ENCODE measurements at places on chromosomes 4 and X.

- DNase-seq, result no peak
Measured at GRCh38 chr4:8058031-8058479, 100.6 kb downstream of the ABLIM2 start.

GRCh38 chr4:94856030-94856429 is 98.3 kb downstream of the BMPR1B start:
- DNase-seq, result no peak

GRCh38 chr4:119861731-119862130 is 204.9 kb downstream of the MAD2L1 start:
- DNase-seq, result no peak

GRCh38 chr4:83850435-83850834 is 314.5 kb downstream of the GPAT3 start:
- no peak for DNase-seq

DNA sequence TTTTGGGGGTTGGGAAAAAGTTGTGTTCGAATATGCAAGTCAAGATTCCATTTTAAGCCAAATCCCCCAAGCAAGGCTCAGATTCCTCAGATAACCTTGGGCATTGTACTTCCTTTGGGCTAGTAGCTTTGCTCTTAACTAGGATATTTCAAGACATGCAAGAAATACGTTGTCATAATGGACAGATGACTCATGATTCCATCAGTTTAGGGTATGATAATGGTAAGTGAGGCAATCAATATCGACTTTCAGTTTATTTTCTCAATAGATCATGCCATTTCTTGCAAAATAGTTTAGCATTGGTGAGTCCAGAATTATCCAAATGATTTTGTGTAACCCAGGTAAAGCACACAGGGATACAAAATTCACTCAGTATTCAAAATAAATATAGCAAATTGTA is 25.4 kb downstream of the CFAP299 start:
- DNase-seq, result no peak

- DNase-seq, result no peak
Measured at GRCh38 chr4:89419111-89419695, 111.6 kb upstream of the GPRIN3 start.

- DNase-seq, result no peak
Measured at GRCh38 chr4:123343400-123344041, 53.1 kb upstream of the SPRY1 start.

GRCh38 chr4:70743731-70744130 is 22.0 kb downstream of the RUFY3 start:
- no peak for DNase-seq

DNA sequence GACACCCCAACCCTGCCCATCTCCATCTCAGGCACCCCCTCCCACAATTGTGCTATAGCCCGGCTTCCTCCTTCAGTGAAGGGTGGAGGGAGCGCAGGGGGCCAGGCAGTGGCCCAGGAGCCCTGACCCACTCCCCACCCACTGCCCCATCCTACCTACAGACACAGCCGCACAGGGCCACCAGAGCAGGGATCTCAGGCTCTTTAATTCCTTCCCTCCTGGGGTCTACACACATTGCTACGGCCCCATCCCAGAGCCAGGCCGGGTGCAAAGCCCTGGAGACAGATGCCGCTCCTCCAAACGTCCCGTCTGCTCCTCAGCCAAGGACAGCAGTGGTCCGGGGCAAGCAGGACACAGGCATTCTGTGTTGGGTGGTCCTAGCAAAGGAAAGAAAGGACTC is 12.8 kb upstream of the DUSP9 start:
- DNase-seq, result no peak

- DNase-seq, result no peak
Measured at GRCh38 chr4:169147191-169147590, 123.6 kb downstream of the SH3RF1 start.

DNA sequence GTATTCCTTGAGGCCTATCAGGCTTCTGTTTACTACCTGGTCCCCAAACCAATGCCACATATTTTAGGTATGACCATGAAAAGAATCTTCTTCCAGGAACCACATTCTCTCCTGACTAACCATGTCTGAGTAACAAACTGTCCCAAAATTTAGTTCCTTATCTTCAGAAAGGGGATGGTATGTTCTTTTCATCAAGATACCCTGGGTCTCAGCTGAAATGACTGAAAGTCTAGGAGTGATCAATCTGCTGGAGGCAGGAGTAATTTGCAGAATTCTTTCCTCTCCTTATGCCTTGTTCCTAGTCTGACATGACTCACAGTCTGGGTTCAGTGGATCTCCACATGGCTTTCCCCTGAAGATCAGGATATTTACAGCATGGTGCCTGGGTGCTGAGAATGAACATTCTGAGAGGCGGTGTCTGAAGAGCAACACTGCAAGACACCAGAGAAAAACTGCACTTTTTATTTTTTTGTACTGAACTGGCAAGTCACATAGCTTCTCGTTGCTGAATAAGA is 665.5 kb downstream of the TLL1 start:
- no peak for DNase-seq

- DNase-seq, result no peak
Measured at GRCh38 chr4:83125738-83126141, 11.2 kb upstream of the PLAC8 start.

DNA sequence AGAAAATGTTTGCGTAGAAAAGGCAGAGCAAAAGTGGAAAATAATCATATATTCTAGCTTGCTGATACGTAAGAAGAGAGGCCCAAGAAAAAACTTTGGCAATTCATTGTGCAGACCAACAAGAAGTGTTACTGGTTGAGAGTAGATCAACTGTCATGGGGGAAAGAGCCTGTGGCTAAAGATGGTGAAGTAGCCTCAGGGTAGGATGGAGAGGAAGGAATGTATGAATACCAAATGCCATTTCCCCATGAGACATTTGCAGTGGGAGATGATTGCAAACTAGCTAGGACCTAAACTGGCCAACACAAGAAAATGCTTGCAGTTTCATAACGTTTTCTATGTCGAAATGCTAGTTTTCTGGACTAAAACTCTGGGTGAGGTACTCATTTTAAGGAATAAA is 47.7 kb upstream of the ADGRL3 start:
- no peak for DNase-seq

DNA sequence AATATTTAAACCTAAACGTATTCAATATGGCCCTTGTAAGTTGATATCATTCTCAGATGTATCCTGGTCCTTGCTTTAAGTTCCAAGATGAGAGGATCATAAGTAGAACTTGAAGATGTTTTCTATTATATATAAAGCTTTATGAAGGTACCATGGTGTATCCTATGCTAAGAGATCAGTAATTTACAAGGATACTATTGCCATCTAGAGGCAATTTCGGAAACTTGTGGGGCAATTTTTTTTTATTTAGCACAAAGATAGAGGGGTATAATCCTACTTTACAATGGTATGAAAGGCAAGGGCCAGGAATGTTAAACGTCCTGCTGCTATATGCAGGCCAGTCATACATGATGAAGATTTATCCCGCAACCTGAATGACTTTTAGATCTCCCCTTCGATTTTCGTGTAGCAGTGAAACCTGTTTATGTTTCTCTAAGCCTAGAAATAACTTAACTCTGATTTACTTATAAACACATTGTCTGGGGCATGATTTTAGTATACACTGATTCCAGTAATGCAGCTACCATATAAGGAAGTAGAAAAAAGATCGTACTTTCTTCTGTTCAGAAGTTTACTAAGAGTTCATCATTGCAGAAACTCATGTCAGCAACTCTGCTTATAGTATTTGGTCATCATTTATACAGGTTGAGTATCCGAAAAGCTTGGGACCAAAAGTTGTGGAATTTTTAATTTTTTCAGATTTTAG is 2.6 kb downstream of the SLC25A31 start:
- peak; percentile 43 for DNase-seq

DNA sequence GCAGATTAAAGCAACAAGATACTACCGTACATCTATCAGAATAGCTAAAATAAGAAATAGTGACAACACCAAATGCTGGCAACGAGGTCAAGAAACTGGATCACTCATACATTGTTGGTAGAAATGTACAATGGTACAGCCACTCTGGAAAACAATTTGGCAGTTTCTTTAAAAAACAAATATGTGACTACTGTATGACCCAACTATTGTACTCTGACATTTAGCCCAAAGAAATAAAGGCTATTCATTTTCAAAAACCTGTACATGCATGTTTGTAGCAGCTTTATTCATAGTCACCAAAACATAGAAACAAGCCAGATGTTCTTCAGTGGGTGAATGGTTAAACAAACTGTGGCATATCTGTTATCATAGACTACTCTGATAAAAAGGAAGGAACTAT is 8.2 kb downstream of the CLCN3 start:
- DNase-seq, result no peak

DNA sequence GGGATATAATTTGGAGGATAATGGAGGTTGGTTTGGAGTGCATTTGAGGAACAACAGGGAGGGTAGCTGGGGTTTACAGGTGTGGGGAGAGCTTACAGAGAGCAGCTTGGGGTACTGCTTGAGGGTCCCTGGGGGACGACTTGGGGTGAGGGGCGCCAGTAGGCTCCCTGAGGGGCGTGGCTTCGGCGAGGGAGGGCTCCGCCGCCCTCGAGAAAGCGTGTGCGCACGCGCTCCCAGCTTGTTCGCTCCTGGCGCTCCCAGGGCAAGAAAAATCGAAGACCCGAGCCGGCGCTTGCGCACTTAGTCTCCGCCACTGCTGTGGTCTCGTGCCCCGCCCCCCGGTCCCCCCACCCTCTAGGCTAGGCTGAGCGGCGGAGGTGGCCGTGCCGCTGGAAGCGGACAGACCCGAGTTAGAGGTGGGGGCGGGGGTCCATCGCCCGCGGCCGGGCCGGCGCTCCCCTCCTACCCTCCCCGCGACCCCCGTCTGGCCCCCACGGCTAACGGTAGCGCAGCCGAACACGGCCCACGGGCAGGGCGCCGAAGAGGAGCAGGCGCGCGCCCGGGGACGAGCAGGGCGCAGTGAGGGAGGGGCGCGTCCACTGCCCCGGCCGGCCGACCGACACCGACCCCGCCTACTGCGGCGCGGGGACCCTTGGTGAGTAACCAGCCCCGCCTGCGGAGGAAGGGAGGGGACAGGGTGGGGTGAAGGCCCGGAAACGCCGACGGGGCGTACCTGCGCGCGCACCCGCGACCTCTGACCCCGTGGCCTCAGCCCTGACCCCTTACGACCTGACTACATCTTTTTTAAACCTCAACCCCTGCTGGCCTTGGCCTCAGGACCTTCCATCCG is 5.4 kb upstream of the CCDC120 start:
- DNase-seq, result peak; percentile 81

DNA sequence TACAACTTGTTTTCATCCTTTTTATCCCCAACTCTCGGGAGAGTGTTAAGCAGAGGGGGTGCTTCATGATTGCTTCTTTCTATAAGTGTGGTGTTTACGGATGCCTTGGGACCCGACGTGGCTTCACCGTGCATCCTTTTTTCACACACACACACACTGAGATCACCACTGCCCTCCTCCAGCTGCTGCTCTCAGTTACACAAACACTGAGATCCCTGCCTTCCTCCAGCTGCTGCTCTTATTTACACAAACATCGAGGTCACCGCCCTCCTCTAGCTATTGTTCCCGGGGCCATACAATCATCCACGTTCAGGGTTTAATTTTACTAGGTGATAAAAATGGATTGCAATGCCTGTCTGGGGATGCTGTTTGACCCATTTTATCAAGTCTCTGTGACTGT is 155.4 kb upstream of the FAM9B start:
- DNase-seq, result no peak

- no peak for DNase-seq
Measured at GRCh38 chrX:70446380-70447350, 2.0 kb downstream of the DLG3 start.

DNA sequence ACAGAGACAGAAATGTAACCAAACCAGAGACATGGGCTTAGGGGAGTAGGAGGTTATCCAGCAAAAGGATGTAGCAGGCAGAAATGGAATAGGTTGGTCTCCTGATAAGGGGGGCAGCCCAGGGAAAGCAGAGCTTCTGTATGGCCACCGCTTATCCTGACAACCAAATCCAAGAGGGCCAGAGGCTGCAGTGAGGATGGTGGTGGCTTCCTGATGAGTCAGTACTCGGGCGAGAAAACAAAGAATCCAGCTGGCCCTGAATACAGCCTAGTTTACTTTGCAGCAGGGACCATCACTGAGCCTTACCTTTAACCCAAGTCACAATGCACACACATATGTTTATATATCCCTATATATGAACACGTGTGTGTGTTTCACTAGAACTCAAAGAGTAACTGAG is 129.7 kb upstream of the FTHL17 start:
- no peak for DNase-seq

- no peak for DNase-seq
Measured at GRCh38 chr4:135963009-135963408, 1569.3 kb downstream of the PCDH18 start.

DNA sequence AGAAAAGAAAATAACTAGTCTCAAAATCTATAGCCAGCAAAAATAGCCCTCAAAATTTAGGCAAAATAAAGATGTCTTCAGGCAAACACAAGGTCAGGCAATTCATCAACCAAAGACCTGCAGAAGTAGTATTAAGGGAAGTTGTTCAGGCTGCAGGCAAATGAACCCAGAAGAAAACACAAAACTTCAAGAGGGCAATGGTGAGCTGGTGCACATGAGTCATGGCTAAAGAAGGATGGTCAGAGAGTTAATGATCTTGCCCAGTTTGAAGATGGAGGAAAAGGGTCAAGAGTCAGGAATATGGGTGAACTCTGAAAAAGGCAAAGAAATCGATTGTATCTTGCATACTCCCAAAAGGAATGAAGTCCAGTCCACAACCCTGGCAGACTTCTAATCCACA is 83.1 kb upstream of the FAT4 start:
- no peak for DNase-seq

DNA sequence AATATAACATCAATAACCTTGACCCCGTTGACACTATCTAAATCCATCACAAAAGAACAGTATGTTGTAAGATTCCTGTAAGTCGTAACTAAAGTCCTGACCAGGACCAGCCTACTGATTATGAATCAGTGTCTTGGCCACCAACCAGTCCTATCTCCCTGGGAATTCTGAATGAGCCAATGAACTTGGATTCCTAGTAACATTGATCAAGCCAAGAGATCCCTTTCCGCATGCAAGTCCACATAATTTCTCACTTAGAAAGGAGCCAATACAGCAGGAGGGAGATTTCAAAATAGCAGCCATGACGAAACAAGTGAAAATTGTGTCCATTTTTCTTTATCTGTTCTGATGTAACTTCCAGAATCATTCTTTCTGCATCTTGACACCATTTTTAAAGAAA is 9.5 kb downstream of the XPNPEP2 start:
- DNase-seq, result no peak

DNA sequence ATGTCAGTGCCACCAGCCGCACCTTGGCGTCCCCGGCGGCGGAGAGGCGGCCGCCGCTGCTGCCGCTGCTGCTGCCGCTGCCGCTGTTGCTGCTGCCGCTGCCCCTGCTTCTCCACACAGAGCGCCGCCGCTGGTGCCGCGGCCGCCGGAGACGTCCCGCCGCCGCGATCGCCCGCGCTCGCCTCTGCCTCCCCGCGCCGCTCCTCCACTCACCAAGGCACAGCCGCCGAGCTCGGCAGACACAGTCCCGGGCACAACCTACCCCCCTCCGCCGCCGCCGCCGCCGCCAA is at the start of gene PPP3CA:
PPP3CA (minus strand) TSS at position 260 of the 290 bp plus-strand sequence.
- no peak for DNase-seq

GRCh38 chr4:175562111-175562510 is 250.0 kb downstream of the GPM6A start:
- DNase-seq, result no peak

GRCh38 chrX:108331126-108331909 is 106.9 kb downstream of the COL4A6 start:
- DNase-seq, result no peak

All from iPS-NIHi11 (cell line).